Fibroblast of gingiva (primary cell): ENCODE measurements at places on chromosomes 3 and 15.

DNA sequence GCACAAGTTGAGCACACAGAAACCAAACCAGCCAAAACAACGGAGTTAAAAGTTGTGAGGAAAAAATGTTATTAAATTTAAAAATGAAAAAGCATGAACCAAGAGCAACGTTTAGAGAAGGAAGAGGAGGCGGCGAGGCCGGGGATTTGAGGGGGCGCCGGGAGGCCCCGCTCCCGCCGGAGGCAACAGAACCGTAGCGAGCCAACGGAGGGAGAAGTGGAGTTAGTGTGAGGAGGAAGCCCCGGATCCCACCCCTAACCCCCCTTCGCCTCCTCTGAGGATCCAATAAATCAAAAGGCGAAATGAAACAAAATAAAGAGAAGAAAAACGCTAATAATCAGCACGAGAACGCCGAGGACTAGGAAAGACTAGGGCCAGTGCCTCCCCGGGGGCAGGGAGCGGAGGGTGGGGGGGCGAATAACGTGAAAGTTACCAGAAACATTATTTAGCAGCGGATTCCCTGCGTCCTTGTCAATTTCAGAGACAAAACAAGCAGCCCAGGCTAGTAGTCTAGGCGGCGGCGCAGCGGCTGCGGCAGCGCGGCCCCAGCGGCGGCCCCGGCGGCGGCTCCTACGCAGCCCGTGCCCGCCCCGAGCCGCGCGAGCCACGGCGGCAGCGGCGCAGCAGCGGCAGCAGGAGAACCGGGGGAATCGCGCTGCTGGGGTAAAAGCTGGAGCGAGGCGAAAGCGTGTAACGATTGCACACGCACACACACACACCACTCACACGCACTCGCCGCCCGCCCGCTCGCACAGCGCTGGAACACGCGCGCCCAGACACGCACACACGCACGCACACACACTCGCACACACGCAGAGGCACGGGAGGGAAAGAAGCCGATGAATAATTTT is 1.7 kb downstream of the MEIS2 start:
- peak; percentile 26 for DNase-seq

DNA sequence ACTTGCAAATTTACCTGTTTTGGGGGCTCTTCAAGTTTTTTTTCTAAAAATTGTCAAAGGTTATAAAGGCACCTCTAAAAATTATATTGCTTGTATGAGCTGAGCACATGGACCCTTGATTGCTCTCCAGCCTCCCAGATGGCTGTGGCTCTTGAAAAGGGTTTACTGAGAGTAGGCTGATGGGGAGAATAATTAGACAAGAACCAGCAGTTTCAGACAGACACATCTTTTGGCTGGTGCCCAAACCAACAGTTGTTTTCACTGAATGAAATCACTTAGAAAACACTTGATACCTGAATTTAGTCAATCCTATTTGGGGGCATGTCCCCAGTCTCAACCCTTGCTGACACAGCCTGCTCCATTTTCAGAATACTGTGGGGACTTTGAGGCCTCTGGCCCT is 217.6 kb downstream of the KBTBD8 start:
- DNase-seq, result no peak

- no peak for DNase-seq
Observed at GRCh38 chr3:125325746-125326145, 49.4 kb downstream of the ZNF148 start.

DNA sequence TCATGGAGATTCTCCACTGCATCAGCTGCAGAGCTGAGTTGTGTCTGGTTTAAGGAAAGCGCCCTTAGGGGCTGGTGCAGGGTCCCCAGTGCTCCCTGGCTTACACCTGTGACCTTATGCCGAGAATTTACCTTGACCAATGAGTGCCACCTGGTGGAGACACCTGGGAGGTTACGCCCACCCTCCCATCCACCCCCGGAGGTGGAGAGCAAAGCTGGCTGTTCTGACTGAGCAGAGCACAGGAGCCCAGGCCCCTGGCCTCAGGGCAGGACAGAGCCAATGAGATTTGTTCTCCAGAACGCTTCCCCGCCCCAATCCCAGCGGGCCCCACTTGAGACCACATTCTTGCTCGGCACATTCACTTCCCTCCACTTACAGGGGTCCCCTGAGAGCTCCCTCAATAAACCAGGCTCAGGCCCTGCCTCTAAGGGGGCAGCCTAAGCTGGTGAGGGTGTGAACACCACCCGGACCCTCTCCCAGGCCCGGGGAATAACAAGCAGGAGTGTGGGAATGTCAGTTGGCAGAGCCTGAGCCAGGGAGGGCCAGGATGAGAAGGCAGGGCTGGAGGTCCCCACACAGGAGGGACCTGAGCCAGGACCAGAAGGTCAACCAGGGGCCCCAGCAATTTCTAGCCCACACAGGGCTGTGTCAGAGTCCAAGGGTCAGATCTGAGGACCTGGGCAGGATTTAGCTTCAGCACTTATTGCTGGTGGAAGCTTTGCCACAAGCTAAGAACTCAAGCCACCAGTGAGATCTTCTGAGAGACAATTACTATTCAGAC is 117.1 kb downstream of the TPRA1 start:
- no peak for DNase-seq

DNA sequence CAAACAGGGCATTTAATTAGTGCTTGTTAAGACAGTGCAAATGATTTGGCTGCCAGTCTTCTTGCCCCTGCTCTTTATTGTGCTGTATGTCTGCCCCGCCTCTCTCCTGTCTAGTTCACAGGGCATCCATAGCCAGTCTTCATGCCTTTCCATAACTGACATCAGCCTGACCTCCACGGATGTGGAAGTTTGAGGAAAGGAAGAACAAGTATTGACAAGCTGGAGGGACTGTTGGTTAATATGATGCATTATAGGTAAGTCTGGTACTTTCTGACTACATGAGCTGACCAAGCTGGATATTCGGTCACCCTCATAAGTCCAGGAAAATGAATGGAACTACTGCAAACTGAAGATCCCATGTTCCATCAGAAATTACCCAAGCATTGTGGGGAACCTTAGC is 325.9 kb downstream of the TIGIT start:
- DNase-seq, result no peak

DNA sequence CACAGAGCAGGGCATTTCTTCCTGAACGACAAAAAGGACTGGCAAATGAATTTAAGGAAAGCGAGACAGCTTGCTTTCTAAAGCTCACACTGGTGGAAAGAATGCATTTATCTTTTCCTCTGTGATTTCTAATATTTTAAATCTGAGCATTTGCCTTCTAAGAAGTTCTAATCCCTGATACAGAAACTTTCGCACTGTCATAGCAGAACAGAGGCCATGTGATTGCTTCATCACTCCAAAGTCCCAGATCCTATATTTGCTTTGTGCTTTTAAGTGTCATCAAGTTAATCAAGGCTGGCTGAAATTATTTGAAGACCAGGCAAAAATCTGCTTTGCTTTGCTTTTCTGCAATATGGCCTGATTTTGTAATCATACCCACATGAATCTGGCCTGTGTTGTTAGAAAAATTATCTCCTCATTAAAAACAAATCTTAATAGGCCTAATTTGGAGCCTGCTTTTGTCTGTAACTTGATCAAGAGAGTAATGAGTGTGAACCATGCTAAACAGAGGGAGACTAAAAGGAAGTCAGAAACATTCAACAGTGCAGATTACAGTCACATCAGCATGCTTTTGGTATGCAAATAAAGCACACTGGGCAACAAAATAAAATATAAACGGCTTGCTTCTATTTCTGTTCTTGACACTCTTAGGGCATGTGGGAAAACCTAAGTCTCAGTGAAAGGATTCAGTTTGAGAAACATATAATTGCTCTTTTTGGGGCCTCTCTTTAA is 178.2 kb upstream of the ADAMTS9 start:
- DNase-seq, result no peak

DNA sequence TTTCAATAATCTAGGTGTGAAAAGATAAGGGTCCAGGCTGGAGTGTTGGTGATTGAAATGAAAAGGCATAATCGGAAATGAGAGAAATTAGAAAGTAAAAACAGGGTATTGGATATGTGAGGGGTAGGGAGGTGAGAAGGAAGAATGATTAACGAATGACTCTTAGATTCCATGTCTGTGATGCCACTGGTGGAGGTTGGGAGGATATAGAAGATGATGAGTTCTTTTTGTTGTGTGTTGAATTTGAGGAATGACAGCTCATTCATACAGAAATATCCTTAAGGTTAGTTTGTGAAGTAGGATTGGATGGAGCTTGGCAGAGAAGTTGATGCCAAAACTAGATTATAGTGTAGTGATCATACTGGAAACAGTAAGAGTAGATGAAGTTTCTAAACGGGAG is 72.2 kb upstream of the CCNL1 start:
- DNase-seq, result no peak

DNA sequence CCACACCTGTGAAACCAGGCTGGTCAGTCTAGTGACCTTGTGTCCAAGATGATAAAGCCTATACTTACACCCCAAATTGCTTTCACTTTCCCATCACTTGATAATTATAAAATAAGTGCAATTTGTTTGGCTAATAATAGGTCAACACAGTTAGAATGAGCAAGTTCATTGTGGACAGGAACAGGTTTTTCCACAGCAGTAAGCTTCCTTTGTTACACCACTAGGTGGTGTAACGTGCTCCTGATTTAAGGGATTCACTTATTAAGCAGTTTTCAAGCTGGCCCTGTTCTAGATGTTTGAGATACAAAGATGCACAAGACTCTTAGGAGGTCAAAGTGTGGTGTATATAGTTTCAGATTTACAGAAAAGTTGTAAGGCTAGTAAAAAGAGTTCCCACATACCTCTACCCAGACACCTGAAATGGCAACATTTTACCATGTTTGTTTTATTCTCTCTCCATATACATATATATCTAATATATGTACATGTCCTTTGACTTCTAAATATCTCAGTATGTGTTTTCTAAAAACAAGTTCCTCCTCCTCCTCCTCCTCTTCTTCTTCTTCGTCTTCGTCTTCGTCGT is 6.8 kb upstream of the MFSD1 start:
- DNase-seq, result peak; percentile 42

DNA sequence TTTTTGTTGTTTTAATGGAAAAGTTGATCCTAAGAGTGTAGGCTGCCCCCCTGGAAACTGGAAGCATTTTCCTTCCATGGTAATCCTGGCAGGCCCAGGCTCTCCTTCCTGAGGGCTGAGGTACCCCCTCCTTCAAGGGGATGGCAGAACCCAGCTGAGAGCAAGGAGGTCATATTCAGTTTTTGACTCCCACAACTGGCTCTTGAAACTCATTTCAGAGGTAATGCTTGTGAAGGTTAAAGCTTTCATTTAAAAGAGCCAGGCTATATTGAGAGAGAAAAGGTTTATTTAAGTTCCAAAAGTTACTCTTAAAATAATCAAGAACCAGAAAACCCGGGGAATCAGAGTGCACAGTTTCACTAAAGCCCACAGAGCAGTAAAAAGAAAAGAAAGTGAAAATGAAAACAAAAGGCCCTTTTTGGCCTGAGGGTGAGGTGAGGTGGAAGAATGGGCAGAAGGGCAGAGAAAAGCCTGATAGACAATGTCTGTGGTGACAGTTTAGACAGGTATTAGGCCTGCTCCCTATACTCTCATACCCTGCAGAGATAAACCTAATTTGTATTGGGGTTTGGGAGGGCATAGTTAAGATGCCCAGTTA is 47.0 kb upstream of the RBP1 start:
- no peak for DNase-seq

- DNase-seq, result no peak
Observed at GRCh38 chr3:169907476-169907875, 3.9 kb upstream of the SAMD7 start.

- DNase-seq, result no peak
Observed at GRCh38 chr3:156918746-156919145, 92.6 kb downstream of the LEKR1 start.
